Stimulated activated CD4-positive, alpha-beta T cell treated with anti-CD3 and anti-CD28 coated beads, Interleukin-4, amount 100 ng/mL, for 4 hours (primary cell): ENCODE measurements at places on chromosomes 5 and 9.

- DNase-seq, result no peak
Observed at GRCh38 chr5:162248107-162248713, 180.6 kb downstream of the GABRG2 start.

GRCh38 chr5:39427229-39427628 is 2.4 kb upstream of the DAB2 start:
- DNase-seq, result no peak

DNA sequence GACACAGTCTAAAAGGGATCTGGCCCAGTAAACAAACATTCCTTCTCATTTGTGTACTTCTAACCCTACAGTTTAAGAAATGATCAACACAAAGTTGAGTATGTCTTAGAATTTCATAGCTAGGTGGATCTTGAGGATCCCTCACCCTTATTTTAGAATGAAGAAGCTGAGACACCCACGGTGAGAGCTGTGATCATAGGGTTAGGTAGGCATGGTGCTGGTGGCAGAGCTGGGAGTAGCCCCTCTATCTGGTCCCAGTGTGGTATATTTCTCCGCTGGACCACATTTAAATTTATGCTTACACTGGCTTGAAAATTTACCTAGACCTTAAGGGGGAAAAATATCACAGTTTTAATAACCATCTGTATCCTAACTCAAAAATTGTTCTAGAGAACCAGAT is 39.8 kb downstream of the UGCG start:
- DNase-seq, result no peak

GRCh38 chr5:96852759-96853158 is 23.5 kb upstream of the ERAP2 start:
- DNase-seq, result no peak

GRCh38 chr5:135473956-135474670 is 22.0 kb upstream of the TIFAB start:
- DNase-seq, result no peak

GRCh38 chr5:5652181-5652580 is 229.7 kb downstream of the ICE1 start:
- no peak for DNase-seq

GRCh38 chr9:2758162-2758897 is 41.0 kb downstream of the KCNV2 start:
- DNase-seq, result no peak

GRCh38 chr9:36938617-36939016 is 95.5 kb downstream of the PAX5 start:
- DNase-seq, result no peak

- DNase-seq, result no peak
Observed at GRCh38 chr9:107409581-107410389, 79.8 kb downstream of the KLF4 start.

GRCh38 chr5:91722736-91723467 is 339.8 kb upstream of the ARRDC3 start:
- DNase-seq, result no peak

GRCh38 chr5:82885627-82886389 is 191.4 kb downstream of the TMEM167A start:
- no peak for DNase-seq

- no peak for DNase-seq
Observed at GRCh38 chr5:80860924-80861613, 99.1 kb upstream of the RASGRF2 start.

- DNase-seq, result no peak
Observed at GRCh38 chr5:113214606-113215323, 220.0 kb downstream of the TSSK1B start.

GRCh38 chr5:581266-581665 is 30.9 kb upstream of the CEP72 start:
- DNase-seq, result no peak

DNA sequence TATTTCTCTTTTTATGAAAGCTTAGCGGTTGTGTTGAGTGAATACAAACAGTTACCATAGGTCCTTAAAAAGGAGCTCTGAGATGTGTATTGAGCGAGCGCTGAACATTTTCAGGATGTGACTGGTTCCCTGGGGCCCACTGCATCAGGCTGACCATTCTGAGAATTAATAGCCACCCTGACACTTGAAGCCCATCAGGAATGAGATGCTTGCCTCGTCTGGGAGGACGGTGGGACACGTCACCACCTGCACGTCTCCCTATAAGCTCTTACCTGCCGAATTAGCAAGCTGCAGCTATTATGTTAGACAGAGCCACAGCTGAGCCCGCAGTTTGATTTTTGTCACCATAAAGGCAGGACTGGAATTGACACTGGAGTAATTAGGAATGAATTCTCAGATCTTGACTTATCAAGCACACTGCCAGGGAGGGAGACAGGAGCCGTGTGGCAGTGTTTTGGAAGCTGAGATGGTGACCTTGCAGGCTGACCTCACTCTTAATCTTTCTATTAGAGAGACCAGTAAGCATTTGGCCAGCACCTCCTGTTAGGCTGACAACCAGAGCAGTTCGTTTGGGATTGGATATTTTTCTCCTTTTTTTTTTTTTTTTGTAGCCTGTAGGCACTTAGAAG is 373.1 kb upstream of the WWC1 start:
- no peak for DNase-seq

DNA sequence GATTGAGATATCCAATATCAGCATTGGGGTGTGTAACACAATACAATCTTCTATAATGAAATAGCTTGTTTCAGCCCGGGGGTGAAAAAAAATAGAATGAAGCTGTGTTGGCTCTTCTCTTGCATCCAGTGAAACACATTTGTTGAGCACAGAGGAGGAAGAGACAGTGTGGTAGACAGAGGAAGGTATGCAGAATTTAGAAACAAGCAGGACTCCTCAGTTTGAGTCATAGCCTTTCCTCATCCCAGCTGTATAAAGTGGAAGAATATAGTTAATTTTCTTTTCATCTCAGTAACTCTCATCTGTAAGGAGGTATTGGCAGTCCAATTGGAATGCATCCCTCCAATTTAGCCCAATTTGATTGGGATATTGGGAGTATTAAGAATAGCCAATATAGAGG is 302.2 kb upstream of the VLDLR start:
- DNase-seq, result no peak

DNA sequence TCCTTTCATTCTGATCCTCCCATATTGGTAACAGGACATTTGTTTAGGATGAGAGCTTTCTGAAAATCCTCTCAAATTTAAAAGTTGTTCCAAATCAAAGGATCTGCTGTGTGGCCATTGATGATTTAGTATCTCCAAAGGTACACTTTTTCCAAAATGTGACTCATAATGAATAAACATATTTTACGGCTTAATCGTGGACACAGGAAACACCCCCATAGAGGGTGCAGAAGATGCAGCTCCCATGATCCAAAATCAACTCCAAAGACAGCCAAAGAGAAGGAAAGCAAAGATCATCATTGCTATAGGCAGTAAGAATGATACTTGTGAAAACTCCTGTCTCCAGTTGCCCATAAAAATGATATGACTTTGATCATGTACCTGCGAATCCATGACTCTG is 239.7 kb downstream of the PIK3R1 start:
- DNase-seq, result no peak

- no peak for DNase-seq
Observed at GRCh38 chr9:70131296-70131695, 87.6 kb downstream of the MAMDC2 start.

GRCh38 chr5:153937661-153938060 is 101.0 kb downstream of the FAM114A2 start:
- no peak for DNase-seq

DNA sequence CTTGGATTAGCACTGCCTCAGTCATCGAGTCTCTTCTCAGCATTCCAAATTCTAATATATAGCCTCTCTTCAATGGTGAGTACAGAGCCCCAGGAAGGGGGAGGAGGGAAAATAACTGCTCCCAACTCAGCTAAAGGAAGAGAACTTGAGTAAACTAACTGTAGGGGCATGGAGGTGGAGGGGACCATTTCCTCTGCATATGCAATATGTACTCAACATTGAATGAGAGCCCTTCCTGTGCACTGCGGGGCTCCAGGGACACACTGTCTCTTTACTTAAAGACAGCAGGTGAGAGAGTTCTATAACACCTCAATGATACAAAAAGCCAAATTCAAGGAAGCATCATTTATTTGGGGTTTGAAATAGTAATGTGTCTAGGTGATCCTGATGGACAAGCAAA is 75.1 kb downstream of the GNAQ start:
- DNase-seq, result no peak

DNA sequence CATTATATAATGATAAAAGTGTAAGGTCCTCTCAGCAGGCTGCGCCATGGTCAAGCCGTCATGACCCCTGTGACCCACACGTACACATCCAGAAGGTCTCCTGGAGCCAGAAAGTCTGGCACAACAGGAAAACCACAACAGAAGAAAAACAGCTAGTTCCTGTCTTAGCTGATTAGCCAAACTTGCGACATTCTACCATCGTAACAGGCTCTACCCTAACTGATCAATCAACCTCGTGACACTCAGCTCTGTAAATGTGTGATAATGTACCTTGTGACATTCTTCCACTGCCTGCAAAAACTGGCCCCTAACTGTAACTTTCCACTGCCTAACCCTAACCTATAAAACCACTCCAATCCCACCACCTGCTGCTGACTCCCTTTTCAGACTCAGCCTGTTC is 316.4 kb upstream of the TUSC1 start:
- no peak for DNase-seq

DNA sequence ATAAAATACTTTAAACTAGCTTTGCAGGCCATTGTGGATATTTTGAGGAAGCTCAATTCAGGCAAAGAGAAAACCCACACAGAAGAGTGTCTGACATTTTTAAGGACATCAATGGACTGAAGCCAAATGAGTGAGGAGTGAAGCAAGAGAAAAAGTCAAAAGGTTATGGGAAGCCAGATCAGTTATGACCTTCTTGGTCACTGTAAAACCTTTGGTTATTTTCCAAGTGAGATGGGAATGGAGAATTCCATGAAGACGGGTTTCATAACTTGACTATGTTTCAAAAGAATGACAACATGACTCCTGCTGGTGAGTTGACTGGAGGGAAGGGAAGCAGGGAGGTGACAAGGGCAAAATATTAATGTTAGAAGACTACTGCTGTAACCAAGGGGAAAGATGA is 585.2 kb downstream of the EFNA5 start:
- no peak for DNase-seq

GRCh38 chr9:11933926-11934325 is 759.3 kb upstream of the TYRP1 start:
- DNase-seq, result no peak

GRCh38 chr9:95073918-95074317 is 243.6 kb downstream of the FANCC start:
- no peak for DNase-seq

GRCh38 chr5:54902791-54903473 is 82.5 kb downstream of the ESM1 start:
- DNase-seq, result no peak

- DNase-seq, result no peak
Observed at GRCh38 chr5:4229414-4230292, 634.0 kb downstream of the IRX1 start.

DNA sequence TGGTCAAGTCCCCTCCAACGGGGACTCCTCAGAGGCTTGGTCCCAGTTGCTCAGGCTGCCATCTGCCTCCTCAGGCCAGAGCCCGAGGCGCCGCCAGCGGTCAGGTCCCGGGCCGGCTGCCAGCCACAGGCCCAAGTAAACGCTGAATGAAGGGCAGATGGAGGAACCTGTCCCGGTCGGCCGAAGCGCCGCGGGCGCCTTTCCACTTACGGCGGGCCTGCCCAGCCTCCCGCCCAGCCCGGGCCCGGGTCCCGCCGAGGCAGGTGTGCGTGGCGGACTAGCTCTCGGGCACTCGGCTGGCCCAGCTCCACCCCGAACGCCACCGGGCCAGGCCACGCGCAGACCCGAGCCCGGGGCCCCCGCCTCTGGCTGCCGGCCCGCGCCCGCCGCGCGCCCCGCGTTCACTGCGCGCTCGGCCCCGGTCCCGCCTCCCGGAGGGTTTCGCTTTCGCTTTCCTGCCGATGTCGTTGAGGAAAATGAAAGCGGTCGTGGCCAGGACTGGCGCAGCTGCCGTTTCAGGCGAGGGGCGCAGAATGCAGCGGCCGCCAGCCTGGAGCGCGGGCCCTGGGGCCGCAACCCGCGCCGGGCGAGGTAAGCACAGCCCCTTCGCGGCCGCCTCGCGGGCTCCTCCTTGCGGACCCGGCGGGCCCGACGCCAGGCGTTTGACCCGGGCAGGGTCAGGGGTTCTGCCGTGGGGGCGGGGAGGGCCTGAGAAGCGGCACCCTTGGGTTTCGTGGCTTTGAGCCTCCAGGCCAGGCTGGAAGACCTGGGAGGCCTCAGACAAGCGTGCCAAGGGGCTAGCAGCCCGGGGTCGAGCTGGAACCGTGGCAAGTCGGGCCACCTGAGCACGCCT is 41.2 kb downstream of the SLC22A5 start:
- peak; percentile 84 for DNase-seq

DNA sequence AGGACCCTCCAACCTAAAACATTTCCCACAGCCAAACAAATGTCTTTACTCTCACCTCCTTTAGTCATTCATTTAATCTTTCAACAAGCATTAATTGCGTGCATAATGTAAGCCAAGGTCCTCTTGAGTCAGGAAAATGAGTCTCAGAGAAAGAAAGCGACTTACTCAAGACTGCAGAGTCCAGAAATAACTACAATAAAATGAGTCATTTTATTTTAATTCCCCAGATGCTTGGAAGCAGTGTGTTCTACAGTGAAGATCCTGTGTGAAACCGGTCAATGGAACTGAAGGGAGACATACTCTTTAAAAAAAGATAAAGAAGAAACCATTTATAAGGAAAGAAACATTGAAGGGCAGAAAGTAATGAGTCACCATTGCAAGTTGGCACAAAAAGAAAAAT is 513.7 kb downstream of the CDK5RAP2 start:
- no peak for DNase-seq

DNA sequence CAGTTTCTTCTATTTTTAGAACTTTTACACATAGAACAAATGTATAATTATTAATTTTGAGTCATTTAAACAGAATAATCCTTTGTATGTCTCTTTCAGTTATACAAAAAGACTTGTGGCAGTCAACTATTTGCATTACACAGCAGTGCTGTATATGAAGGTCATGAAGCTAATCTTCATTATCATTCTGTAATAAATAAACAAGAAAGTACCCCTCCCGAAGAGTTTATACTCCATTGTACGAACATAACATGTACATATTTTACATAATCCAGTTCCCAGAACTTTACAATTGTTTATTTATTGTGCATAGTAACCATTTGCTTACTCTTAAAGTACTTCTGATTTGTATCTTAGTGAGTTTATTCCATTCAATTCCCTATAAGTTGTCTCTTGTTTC is 267.9 kb downstream of the FBXL17 start:
- no peak for DNase-seq

- DNase-seq, result no peak
Observed at GRCh38 chr9:72800328-72800994, 152.4 kb downstream of the ALDH1A1 start.

DNA sequence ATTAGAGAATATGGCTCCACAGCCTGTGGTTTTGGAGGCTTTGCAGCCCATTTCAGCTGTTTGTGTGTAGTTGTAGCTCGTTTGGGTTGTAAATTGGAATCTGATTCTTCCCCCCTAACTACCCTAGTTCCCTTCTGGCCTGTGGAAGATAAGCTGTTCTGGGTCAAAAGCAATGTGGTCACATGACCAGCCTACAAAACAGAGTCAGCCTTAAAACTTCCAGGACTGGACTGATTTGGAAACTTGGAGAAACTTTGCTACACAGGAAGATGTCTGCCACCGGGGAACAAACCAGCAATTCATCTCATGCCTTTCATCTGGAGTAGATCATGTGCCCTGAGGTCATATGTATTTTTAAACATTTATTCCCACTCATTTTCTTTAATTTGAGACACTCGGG is 83.8 kb downstream of the DAPK1 start:
- no peak for DNase-seq
